Upper lobe of left lung (tissue), 6 donors: ENCODE measurements at places on chromosomes 5 and 9.

- no peak for DNase-seq
These were observed 23.8 kb downstream of the C5 start for GRCh38 chr9:121026260-121026691.

- DNase-seq, result no peak
These were observed 32.0 kb upstream of the AKNA start for GRCh38 chr9:114419796-114420195.

GRCh38 chr5:44862808-44863207 lies 54.1 kb downstream of the MRPS30 start:
- no peak for DNase-seq

DNA sequence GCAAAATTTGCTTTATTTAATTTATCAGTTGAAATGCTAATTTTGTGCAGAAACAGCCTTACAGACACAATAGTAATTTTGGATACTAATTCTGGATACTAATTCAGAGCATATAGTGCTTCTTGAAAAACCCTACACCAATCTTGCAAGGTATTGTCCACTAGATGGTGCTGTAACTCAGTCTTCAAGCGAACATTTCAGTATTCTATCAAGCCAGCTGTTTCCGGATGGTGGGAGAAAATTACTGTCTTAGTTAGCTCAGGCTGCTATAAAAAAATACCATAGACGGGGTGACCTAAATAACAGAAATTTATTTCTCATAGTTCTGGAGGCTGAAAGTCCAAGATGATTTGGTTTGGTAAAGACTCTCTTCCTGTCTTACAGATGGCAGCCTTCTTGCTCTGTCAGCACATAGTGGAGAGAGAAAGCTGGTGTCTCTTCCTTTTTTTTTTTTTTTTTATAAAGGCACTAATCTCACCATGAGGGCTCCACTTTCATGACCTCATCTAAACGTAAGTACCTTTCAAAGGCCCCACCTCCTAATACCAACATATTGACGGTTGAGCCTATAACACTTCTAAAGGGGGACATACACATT lies 1306.5 kb upstream of the CDH9 start:
- DNase-seq, result no peak

DNA sequence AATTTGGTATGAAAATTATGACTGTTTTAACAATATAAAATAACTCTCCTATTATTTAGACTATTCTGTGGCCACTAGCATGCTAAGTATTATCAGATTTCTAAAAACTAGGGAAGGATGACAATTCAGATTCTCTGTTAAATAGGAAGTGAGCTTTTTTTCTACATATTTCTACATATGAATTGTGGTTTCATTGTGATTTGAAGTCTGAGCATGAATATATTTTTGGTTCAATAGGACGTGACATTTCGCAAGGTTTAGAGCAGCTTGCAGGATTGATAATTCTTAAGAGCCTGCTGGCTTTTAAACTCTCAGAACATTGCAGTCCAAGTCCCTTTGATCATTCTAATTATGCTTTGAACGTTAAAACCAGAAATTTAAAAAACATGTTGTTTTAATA lies 82.9 kb downstream of the ADGRV1 start:
- no peak for DNase-seq
